ENCODE measurements at places on chromosomes 1 and 21. TPM values are rescaled to one million over a fixed set of nuclear protein-coding genes. Genes with fewer than 3 reads are reported as not detected.

GRCh38 chr21:35697321-35697808, 363.0 kb downstream of the SETD4 start:
- no peak for DNase-seq

RIMKLA gene
- 1.9 TPM for total RNA-seq

DNA sequence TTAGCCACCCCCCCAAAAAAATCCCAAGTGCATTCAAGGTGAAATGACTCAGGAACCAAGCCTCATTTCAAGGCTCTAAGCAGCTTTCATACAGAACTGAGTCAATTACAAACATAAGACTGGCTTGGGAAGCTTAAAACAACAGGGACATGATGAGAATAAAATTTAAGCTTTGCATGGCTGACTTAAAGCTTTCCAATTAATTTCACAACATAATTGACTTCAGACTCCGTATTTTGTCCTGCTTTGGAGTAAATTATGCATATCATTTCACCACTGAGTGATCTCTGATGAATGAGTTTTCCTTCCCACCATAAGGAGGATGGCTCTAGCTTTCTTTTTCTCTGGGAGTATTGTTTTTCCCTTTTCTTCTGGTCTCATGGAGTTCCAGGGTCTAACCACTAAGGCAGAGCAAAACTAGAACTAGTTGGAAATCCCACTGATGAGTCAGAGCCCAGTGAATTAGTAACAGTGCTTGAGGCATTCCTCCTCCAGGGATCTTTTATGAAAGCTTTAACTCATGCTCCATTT, 72.8 kb downstream of the XCL2 start:
- DNase-seq = no peak

TFF3 gene
- total RNA-seq = 5.2 TPM

TMEM69 gene
- 28.1 TPM for total RNA-seq

KCNH1 gene
- 3.5 TPM for total RNA-seq

GRCh38 chr1:52904927-52905698, 16.4 kb downstream of the ECHDC2 start:
- DNase-seq = peak; percentile 91

DNA sequence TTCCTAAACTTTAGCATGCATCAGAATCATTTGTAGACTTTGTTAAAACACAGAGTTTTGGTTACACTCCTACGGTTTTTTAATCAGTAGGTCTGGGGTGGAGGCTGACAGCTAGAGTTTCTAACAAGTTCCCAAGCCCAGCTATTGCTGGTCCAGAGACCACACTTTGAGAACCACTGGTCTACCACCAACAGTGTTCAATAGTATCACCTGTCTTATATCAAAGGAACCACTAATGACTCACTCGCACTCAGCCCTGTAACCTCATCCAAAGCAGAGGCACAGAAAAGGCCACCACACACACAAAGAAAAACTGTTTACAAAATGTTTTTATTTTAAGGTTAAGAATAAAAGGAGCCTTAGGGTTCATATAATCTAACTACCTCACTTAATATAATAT, 68.7 kb downstream of the HIVEP3 start:
- DNase-seq = no peak

S100A1 gene
- 5.8 TPM for total RNA-seq

SH2D1B gene
- total RNA-seq = not detected

GRCh38 chr1:15939181-15940109, 36.5 kb downstream of the ZBTB17 start:
- DNase-seq = peak; percentile 45

DNA sequence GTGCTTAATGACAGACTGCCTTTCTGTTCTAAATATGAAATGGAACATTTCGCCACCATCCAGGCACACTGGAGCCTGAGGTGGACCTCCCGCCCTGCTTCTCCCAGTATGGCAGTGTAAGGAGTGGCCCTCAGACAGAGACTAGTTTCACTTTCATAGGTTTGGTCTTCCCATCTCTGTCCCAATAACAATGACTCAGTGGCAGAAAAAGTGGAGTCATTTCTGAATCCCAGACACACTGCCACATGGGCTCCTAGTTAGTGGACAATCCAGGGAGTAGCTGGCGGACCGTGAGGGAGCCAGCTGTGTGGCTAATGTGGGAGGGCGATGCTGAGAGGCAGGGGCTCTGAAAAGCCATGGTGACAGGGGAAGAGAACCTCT, 95.6 kb upstream of the TSPAN2 start:
- DNase-seq = no peak

PLEKHM2 gene
- 50.4 TPM for total RNA-seq

TRIM46 gene
- total RNA-seq = 4.2 TPM

DNA sequence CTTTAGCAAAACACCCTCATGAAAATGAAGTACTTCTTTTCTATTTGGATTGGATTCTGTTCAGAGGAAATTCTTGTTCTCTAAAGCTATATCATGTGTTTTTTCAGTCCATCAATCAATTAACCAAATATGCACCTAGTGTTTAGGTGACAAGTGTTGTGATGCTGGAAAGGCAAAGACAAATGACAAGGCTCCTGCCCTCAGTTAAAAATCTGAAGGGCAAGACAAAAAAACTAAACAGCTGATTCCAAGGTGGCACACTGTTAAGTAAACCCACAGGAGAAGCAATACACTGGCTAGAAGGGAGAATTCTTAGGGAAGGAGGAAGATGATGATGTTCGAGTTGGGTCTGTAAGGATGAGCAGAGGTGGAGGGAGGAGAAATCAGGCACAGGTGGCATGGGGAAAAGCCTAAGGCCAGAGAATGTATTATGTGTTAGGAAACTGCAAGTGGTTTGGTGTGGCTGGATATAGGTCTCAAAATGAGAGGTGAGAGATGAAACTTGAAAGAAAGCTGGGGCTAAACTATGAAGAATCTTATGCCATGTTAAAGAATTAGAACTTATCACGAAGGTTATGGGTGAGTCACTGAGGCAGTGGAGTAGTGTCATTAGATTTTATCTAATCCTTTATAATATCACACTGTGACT, 51.8 kb upstream of the GFI1 start:
- no peak for DNase-seq

DNA sequence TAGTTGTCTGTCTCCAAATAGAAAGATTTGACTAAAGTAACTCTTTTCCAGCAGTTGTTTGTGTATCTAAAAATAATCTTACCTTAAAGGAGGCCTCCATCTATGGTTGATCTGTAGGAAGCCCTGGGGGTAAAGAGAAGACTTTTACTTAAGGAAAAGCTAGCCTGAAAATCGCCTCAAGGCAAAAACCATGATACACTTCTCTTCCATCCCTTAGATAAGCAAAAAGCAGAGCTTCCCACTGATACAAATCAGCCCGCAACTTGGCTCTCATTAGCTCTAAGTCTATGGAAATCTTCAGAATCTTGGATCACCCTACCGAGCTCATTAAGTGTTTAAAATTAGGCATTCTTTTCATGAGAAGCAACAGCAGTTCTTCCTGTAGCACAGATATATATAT, 576.9 kb upstream of the PTBP2 start:
- DNase-seq = no peak

- peak; percentile 63 for DNase-seq
These were observed 599.8 kb upstream of the CXADR start for GRCh38 chr21:16913010-16913409.

DNA sequence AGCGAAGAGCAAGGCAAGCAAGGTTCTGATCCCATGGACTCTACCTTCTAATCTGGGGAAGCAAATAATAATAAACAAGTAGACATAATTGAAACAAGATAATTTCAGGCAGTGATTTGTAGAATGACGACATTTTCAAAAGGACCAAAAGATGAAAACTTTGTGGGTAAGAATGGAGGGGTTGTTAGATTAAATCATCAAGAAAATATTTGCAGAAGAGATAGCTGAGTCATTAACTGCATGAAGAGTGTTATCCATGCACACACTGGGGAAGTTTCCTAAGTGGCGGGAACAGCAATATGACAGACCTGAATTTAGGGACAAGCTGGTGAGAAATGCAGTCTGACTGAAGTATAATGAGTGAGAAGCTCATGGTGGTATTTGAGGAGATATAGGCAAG, 583.1 kb upstream of the RGS18 start:
- no peak for DNase-seq

FCAMR gene
- not detected for total RNA-seq

DNA sequence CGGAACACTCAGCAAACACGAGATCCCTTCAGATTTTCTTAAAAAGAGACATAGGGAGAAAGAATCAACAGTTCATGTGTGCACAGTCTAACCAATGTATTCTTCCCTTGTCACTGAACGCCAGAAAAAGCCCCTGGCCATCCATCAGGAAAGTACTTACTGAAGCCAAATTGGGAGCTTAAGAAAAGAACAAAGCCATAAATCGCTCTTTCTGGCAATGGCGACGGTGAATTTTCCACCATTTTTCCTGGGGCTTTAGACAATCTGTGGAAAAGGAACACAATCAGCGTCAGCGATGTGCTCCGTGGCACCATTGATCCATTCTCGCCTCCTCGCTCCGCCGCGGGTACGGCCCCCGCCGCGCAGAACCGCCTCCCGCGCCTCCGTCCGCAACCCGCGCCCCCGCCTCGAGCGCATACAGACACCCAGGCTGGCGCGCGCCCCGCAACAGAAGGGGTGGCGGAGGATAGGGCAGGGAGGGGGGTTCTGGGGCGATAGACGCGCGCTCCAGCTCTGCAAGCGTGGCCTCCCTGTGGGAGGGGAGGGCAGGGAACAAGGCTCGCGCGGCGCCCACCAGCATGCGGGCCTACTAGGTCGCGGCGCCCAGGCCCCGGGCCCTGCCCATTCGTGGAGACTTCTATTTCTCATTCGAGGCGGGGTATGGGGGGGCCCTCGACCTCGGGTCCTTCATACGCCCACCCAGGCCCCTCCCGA, 440 bp downstream of the PIGP start:
- no peak for DNase-seq

GRCh38 chr1:147272042-147272441, 29.6 kb downstream of the CHD1L start:
- DNase-seq = no peak

- no peak for DNase-seq
These were observed 135.3 kb downstream of the GABPA start for GRCh38 chr21:25870084-25870483.

CAMSAP2 gene
- 22.2 TPM for total RNA-seq

- no peak for DNase-seq
These were observed 370.0 kb downstream of the HHAT start for GRCh38 chr1:210698661-210699060.

- no peak for DNase-seq
These were observed 64.4 kb upstream of the TLR5 start for GRCh38 chr1:223207293-223208066.

DNA sequence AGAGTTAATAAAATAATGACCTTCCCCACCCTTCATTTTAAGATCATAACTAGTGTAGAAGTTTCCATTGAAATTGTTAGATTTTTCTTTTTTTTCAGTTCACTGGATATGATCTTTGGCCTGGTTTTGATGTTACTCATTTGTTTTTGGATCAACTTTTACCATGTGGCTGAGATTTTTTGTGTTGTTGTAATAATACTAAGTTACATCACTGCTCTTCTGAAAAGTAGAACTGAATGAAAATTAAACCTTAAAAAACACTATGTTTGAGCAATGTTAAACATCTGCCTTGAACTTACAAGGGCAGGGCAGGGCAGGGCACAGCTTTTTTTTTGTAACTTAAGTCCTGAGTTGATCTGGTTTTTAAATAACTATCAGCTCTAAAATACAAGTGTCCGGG, 204.8 kb upstream of the ADAMTS5 start:
- DNase-seq = no peak

C1orf115 gene
- 11.5 TPM for total RNA-seq

- DNase-seq = peak; percentile 29
These were observed 45.6 kb upstream of the ACTRT2 start for GRCh38 chr1:2975466-2976179.

DNA sequence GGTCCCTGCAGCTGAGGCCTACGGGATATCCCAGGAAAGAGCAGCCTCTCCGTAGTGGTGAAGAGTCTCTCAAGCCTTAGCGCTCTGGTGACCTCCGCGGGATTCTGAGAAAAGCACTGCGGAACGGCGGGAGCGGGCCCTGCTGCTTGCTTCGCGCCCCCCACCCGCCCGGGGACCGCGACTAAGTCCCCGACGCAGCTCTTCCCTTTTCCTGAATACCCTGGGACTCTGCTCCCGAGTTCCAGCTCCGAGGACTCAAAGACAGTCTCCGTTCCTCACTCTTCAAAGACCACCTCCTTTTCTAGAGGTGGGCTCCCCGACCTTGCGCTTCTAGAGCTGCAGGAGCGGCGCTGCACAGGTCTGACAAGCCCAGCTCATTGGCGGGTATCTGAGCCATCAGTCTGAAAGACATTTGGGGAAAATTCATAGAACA, 3.6 kb upstream of the PRRX1 start:
- DNase-seq = peak; percentile 66

GRCh38 chr21:14487490-14488432, 58.4 kb downstream of the SAMSN1 start:
- no peak for DNase-seq

- peak; percentile 74 for DNase-seq
These were observed 31.9 kb downstream of the PRDM15 start for GRCh38 chr21:41847066-41847804.

SAMSN1 gene
- total RNA-seq = not detected

TRAF5 gene
- 43.7 TPM for total RNA-seq

DNA sequence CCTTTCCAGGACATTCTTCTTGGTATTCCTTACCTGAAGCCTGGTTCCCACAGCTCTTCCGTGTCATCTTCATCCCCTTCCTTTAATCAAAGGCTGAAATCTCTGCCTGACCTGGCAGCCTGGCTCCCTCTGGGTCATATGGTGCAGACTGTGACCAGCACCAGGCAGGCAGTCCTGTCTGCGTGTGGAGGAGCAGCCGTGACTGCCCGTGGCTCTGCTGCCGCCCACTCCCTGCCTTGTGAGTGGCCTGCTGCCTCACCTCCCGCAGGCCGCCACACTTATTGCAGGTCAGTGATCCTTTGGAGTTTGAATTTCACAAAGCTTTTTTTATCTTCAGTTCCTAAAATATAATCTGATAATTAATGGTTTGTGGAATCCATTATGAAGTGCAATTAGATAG, 36.2 kb upstream of the EPHA8 start:
- DNase-seq = peak; percentile 66
